ENCODE measurements at places on chromosomes 12 and 14.
A peak's percentile ranks its signal among the peaks of the same experiment; 100 is the strongest.

GRCh38 chr14:69045857-69046475, 66.9 kb upstream of the ACTN1 start:
- no peak for DNase-seq

GRCh38 chr12:27552235-27552634, 28.2 kb downstream of the PPFIBP1 start:
- DNase-seq: no peak

- DNase-seq: no peak
These were observed at the start of gene MGST1 for GRCh38 chr12:16347391-16348298. TSS of gene MGST1 (plus strand) at chr12:16347645. CDS start at chr12:16354253, 6,608 bp downstream.

- DNase-seq: no peak
These were observed 53.7 kb downstream of the MAP3K9 start for GRCh38 chr14:70755655-70756054.

DNA sequence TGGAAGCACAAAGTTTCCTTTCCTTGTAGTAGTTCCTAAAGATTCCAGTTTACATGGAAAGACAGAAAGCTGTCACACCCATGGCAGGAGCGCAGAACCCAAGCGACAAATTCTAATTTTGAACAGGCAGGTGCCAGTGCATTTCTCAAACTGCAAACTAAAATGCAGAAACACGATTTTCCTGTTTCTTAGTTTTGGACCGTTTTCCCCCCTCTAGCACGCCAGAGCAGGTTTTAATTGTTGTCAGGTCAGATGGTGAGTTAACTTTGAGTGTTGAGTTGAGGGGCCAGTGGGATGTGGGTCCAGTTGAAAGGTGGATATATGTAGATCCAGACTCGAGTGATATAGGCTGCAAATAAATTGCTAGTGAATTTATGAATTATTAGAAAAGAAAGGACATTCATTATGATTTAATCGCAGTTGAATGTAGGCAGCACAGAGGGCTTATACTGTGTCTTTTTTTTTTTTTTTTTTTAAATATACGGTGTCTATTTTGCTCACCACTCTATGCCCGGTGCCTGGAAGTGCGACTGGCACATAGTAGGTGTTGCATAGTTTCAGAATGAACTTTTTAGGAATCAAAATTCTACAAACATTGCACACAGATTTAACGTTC, 909 bp upstream of the ETFBKMT start:
- no peak for DNase-seq

- no peak for DNase-seq
These were observed 1.4 kb downstream of the TMBIM4 start for GRCh38 chr12:66168410-66168809.

GRCh38 chr14:92668276-92668973, 80.0 kb downstream of the LGMN start:
- DNase-seq: no peak

DNA sequence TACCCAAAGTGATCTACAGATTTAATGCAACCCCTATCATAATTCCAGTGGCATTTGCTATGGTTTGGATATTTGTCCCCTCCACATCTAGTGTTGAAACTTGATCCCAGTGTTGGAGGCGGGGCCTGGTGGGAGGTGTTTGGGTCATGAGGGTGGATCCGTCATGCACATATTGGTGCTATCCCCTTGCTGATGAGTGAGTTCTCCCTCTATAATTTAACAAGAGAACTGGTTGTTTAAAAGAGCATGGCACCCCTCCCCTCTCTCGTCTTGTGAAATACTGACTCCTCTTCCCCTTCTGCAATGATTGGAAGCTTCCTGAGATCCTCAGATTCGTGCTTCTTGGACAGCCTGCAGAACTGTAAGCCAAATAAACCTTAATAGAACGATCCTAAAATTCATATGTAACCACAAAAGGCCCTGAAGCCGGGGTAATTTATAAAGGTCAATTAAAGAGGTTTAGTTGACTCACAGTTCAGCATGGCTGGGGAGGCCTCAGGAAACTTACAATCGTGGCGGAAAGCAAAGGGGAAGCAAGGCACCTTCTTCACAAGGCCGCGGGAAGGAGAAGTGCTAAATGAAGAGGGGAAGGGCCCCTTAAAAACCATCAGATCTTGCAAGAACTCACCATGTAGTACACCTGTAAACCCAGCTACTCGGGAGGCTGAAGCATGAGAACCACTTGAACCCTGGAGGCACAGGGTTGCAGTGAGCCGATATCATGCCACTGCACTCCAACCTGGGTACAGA, 41.2 kb downstream of the SLC39A9 start:
- DNase-seq: no peak

- no peak for DNase-seq
These were observed 5.8 kb upstream of the ITFG2 start for GRCh38 chr12:2806700-2807099.

- no peak for DNase-seq
These were observed 63.6 kb downstream of the STXBP6 start for GRCh38 chr14:24986206-24986893.

GRCh38 chr14:55099756-55100155, 29.3 kb upstream of the LGALS3 start:
- no peak for DNase-seq

- no peak for DNase-seq
These were observed 53.6 kb downstream of the RTN1 start for GRCh38 chr14:59816941-59817340.

GRCh38 chr12:95951515-95951914, 8.4 kb downstream of the AMDHD1 start:
- DNase-seq: no peak

DNA sequence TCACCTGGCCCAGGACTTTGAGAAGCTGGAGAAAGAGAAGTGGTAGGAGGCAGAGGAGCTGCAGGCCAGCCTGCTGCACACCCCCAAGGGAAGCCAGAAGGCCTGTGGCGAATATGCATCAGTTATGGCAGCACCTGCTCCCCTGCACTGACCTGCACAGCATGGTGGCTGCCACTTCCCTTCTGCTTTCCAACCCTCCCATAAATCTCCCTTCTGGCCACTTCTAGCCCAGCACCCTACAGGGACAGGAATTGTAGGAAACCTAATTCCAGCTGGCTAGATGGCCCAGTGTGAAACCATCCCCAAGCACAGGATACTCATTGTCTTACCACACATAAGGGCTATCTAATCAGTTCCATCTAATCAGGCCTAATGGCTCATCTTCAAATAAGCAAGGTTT, 136.3 kb downstream of the TBX3 start:
- no peak for DNase-seq

DNA sequence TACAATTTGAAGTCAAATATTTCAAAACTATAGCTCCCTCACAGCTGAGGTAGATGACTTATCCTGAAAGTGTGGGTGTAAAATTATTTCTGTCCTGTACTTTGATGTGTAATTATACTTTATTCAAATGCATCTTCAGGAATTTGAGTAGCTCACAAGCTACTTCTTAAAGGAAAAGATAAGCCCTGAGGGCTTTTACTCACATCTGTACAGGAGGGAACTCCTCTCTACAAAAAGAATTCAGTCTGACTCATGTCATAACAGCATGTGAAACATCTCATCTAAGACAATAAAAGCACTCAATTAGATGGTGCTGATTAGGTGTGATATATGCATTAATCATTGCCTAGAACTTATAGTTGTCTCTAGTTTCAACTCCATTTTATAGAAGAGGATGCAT, 452.0 kb downstream of the PRKD1 start:
- no peak for DNase-seq

- DNase-seq: no peak
These were observed 98.3 kb upstream of the CPSF6 start for GRCh38 chr12:69141074-69141473.

GRCh38 chr14:104536942-104537612, 42.5 kb upstream of the C14orf180 start:
- DNase-seq: no peak

- no peak for DNase-seq
These were observed 6.6 kb upstream of the KLRD1 start for GRCh38 chr12:10301103-10301502.

DNA sequence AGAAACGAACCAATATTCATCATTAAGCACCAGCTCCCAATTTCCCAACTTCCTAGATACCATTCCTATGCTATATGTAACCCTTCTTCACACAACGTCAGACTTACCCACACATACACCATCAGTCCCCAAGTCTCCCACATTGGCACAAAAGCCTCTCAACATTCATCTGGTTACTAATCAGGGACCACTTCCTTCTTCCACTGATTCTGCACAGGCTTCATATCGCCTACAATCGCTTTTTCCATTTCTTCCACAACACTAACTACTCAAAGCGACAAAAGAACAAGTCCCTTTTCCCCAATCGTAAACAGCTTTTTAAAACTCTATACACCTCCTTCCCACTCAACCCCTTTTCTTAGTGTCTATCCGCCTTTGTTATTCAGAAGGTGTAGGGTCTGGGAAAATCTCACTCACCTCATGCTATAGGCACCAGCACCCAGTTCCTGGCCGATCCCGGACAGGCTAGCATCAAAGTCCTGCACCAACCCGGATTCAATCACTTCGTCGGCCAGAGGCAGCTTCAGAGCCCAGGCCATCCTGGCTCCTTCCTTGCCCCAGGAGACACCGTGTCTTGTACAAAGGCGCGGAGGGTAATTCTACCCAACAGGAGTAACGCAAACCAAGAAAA, 936 bp downstream of the TFCP2 start:
- DNase-seq: no peak

DNA sequence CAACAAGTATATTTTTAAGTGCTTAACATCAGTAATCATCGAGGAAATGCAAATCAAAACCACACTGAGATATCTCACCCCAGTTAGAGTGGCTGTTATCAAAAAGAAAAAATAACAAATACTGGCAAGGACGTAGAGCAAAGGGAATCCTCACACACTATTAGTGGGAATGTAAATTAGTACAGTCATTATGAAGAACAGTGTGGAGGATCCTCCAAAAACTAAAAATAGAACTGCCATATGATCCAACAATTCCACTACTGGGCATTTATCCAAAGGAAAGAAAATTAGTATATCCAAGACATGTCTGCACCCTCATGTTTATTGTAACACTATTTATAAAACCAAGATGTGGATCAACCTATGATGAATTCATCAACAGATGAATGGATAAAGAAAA, 149.0 kb upstream of the PWP1 start:
- no peak for DNase-seq

- no peak for DNase-seq
These were observed 53.4 kb downstream of the IFNG start for GRCh38 chr12:68106160-68106559.

- DNase-seq: no peak
These were observed 249.1 kb downstream of the AKAP6 start for GRCh38 chr14:32578181-32578580.

DNA sequence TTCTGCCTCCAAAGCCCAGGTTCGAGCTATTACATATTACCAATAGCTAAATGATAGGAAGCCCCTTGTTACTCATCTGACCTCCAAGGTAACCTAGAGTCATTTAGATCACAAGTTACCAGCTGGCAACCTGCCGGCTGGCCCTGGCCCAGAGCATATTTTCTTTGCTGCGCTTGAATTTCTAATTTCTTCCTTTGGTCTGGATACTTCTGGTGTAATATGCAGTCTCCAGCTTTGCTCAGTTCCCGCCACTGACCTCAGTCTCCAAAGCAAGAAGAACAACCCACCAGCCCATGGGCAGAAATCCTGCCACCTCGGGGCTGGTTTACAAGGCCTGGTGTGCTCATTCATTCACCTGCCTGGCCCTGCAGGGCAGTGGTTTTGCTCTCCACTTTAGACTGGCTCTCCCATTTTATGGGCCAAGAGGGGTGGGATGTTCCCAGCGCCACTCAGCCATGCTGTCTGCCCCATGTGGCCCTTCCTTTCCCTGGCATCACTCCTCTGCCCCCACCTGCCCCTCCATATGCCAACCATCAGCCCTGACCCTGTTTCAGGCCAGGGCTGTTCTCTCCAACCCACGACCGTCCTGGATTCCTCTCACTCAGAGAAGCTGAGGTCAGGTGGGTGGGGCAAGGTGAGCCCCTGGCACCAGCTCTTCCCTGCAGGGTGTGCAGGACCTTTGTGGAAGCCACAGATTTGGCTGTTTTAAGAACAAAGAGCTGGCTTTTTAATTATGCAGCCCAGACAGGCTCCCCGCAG, 76.0 kb downstream of the PRIMA1 start:
- no peak for DNase-seq

- no peak for DNase-seq
These were observed 41.5 kb upstream of the ANKS1B start for GRCh38 chr12:100026241-100026640.

GRCh38 chr14:74417611-74418010, 8.4 kb downstream of the SYNDIG1L start:
- no peak for DNase-seq

- DNase-seq: peak; percentile 74
These were observed 4.1 kb upstream of the IGF1 start for GRCh38 chr12:102484428-102484958.

DNA sequence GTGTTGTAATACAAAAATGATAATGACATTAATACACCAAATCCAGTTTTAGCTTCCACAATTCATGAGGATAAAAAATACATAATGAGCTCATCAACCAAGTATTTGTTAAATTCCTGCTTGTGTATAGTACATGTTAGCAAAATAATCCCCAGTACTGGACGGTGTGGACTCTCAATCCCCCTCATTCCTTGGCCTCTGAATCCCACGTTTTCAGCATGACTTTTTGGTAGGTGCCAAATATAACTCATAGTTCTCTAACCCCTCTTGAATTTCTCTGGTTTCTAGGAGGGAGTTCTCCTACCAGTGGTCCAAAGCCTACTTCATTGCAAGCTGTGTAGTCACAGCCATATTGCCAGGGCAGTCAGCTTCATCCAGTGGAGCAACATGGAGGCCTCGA, 41.4 kb upstream of the EPS8 start:
- no peak for DNase-seq

DNA sequence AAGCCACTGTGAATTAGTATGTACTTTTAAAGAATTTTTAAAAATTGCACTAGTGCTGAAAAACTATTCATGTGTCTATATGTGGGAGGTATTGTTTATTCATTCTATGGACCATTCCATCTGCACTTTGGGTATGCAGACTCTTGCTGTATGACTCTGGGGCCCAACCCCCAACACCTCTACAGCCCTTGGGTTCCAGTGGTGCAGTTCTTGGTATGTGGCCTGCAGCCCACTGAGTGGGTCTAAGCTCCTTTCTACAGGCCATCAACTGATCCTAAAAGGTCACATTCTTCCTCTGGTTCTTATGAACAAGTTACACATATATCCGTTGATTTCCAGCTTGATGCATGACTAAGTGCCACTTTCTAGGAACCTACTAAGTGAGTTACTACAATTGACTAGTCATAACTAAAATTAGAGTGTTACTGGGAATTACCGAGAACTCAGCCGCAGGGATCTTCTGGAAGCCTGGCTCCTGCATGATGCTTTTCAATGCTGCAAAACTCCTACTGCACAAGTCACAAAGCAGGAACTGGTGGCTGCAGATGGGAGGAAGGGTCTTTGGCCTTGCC, 62.4 kb upstream of the MED13L start:
- DNase-seq: no peak

- no peak for DNase-seq
These were observed 5.6 kb downstream of the RDH11 start for GRCh38 chr14:67690011-67690410.

- no peak for DNase-seq
These were observed 319.4 kb upstream of the ATP2B1 start for GRCh38 chr12:90027889-90028634.

GRCh38 chr12:94851396-94852028, 152.0 kb downstream of the NDUFA12 start:
- DNase-seq: no peak
